ENCODE measurements at places on chromosomes 6 and 20. TPM values are rescaled to one million over a fixed set of nuclear protein-coding genes. Genes with fewer than 3 reads are reported as not detected.

DNA sequence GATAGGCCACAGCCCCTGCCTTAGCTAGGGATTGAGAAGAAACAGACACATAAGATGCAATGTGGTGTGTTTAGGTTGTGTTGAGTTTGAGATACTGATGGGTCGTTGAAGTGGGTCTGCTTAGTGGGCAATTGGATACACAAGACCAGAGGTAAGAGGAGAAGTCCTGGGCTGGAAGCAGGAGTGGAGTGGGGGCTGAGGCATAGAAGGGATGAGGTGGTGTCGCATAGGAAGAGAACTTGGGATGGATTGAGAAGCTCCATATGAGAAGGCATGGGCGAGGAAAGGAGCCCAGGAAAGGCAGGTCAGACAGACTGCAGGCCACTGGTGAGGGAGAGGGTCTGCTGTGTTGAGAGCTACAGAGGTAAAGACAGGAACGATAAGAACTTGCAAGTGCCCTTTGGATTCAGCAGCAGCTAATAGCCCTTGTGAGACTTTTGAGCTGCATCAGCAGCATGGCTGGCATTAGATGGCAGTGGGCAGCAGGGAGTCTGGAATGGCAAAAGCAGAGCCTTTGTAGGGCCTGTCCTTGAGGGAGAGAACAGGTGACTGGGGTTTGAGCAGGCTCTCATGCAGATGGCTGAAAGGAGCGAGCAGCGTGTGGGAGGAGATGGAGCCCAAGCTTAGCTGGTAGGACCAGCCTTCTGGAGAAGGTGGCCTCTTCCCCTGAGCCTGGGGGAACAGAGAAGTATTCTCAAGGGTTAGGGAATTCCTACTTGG lies 33.2 kb downstream of the PLCG1 start:
- peaks cover 2% of the 10 kb centered on the region for H3K4me1 ChIP-seq
- peak overlapping the region; percentile 44 for H3K27ac ChIP-seq
- no peaks in the 10 kb centered on the region for H3K36me3 ChIP-seq
- H3K27me3 ChIP-seq, result no peaks in the 10 kb centered on the region

DNA sequence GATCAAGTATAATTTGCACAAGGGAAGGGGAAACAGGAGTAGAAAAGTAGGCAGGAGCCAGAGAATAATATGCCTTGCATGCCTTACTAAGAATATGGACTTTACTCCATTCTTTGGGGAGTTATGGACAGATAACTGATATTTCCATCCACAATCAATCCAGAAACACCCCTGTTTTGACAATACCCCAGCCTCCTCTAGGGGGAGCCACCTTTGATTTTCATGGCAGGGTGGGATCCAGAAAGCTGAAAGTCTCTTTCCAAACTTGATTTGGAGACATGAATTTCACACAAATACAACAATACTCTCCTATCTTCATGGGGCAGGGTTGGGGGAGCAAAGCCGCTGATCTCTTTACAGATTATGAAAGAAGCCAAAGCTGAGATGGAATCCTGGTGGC lies 404.1 kb downstream of the FOXA2 start:
- no peak overlapping the region for H3K4me3 ChIP-seq
- H3K4me1 ChIP-seq, result no peaks in the 10 kb centered on the region
- DNase-seq, result no peak
- no peaks in the 10 kb centered on the region for H3K27me3 ChIP-seq

GRCh38 chr6:158661156-158661685 lies 11.4 kb downstream of the SYTL3 start:
- no peak for DNase-seq
- H3K4me1 ChIP-seq, result peaks cover 3% of the 10 kb centered on the region
- H3K27me3 ChIP-seq, result no peaks in the 10 kb centered on the region

- H3K27me3 ChIP-seq, result no peaks in the 10 kb centered on the region
- no peak overlapping the region for H3K27ac ChIP-seq
- DNase-seq, result no peak
- no peaks in the 10 kb centered on the region for H3K36me3 ChIP-seq
Observed at GRCh38 chr6:144588697-144589325, 303.7 kb downstream of the UTRN start.

- peaks cover 1% of the 10 kb centered on the region for H3K4me1 ChIP-seq
- no peak overlapping the region for H3K4me3 ChIP-seq
Observed at GRCh38 chr6:6760002-6760401, 171.5 kb downstream of the LY86 start.

DNA sequence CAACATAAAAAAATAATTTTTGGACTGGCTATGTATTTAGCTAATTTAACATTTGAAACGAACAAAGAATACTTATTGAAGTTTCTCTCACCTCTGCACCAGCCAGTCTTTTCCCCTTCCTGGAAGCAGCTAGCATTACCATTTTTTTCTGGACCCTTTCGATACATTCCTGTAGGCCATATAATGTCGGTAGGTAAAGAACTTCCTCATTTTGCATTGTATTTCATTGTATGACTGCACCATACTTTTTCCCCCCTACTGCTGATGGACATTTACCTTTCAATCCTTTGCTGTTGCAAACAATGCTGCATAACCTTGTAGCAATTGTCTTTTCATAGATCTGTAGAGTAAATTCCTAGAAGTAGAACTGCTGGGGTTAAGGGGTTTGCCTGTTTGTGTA lies 17.6 kb downstream of the CBFA2T2 start:
- peaks cover 4% of the 10 kb centered on the region for H3K4me1 ChIP-seq
- H3K4me3 ChIP-seq, result no peak overlapping the region
- no peaks in the 10 kb centered on the region for H3K36me3 ChIP-seq
- no peak overlapping the region for H3K27ac ChIP-seq
- no peaks in the 10 kb centered on the region for H3K27me3 ChIP-seq

DNA sequence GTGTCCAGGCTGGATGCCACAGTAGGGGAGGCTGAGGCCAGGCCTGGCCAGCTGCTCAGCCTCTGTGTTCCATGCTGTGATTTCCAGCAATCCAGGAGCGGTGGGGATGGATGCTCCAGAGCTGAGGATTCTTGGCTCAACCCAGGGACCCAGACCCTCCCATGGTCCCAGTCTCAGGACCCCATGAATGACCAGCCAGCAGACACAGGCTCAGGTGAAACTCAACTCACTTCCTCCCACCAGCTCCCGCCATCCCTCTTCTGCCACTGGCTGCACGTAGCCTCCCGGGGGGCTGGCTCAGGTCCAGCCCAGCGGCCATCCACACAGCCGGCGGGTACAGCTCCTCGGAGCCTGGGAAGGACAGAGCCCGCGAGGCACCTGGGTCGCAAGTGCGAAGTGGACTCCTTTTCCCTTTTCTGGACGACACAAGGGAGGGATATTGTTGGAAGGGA lies 54.5 kb upstream of the DACT2 start:
- no peak for DNase-seq
- no peaks in the 10 kb centered on the region for H3K27me3 ChIP-seq
- H3K4me1 ChIP-seq, result peaks cover 6% of the 10 kb centered on the region
- H3K27ac ChIP-seq, result no peak overlapping the region
- no peak overlapping the region for H3K4me3 ChIP-seq

- no peak overlapping the region for H3K4me3 ChIP-seq
- H3K36me3 ChIP-seq, result no peaks in the 10 kb centered on the region
- DNase-seq, result peak; percentile 58
- H3K4me1 ChIP-seq, result peaks cover 2% of the 10 kb centered on the region
Observed at GRCh38 chr6:157649311-157650260, 173.5 kb upstream of the SNX9 start.

DNA sequence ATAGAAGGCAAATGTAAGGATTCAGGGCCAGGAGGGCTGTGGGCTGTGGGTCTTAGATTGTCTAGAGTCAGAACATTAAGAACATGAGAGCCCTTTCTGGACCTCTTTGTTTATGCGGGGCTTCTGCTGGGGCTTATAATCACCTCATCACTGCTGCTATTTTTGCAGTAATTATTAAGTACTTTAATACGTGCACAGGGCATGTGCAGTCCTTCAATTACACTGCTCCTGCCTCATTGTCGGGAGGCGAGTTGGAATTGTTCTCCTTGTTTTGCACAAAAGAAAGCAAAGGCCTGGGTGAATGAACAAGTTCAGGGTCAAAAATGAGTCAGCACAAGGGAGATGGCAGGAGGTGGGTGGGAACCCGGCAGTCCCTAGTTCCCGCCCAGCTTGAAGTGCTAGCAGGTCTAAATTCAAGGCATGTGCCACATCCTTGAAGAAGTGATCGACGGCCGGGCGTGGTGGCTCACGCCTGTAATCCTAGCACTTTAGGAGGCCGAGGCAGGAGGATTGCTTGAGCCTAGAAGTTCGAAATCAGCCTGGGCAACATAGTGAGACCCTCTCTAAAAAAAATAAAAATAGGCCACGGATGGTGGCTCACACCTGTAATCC lies 34.4 kb upstream of the PTPN1 start:
- peaks cover 2% of the 10 kb centered on the region for H3K4me1 ChIP-seq
- no peak overlapping the region for H3K4me3 ChIP-seq
- DNase-seq, result peak; percentile 71
- no peaks in the 10 kb centered on the region for H3K36me3 ChIP-seq
- peak overlapping the region; percentile 79 for H3K27ac ChIP-seq
- no peaks in the 10 kb centered on the region for H3K27me3 ChIP-seq

DNA sequence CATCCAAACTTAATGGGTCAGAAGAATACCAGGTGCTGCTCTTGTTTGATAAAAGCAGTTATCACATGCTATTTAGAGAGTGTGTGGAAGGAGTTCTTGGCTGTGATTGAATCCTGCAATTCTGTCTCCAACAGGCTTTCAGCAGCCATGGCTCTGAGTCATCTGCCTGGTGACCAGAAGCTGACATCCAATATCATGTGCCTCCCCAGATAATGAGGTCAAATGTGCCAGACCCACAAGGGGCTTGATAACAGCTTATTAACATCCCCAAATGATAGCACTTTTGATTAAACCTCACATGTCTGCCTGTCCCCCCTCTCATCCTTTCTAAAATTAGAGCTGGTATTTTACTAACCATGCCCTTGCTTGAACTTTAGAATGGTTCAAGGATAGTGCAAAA lies 175.7 kb upstream of the PLN start:
- H3K4me1 ChIP-seq, result no peaks in the 10 kb centered on the region
- no peaks in the 10 kb centered on the region for H3K36me3 ChIP-seq
- H3K27me3 ChIP-seq, result no peaks in the 10 kb centered on the region
- no peak overlapping the region for H3K27ac ChIP-seq
- no peak overlapping the region for H3K4me3 ChIP-seq
- DNase-seq, result no peak

DNA sequence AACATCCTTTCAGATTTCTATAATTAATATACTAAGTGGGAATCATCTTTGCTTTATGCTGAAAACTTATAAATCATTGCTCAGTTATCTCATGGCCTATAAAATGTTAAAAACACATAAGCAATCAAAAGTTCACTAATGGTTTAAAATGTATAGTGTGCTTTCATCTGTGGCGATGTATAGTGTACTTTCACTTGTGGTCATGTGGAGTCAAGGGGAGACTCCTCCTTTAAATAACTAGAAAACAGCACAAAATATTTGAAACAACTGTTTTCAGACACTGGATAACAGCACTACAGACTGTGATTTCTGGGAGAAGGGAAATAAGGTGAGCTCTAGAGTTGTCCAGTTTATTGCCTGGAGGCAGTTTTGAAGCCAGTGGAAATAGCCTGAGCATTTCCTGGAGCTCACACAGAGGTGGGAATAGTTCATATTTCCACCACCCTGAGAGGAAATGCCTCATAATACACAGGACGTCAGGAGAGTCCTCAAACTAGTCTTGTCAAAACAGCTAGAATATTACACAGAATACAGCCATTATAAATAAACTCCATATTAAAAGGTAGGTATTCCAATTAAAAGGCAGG lies 89.4 kb downstream of the CEP162 start:
- no peak overlapping the region for H3K4me3 ChIP-seq
- no peaks in the 10 kb centered on the region for H3K36me3 ChIP-seq
- no peak for DNase-seq
- no peaks in the 10 kb centered on the region for H3K27me3 ChIP-seq
- no peak overlapping the region for H3K27ac ChIP-seq

GRCh38 chr6:64224819-64225218 lies 589.2 kb downstream of the PHF3 start:
- H3K27me3 ChIP-seq, result no peaks in the 10 kb centered on the region
- H3K4me1 ChIP-seq, result no peaks in the 10 kb centered on the region

DNA sequence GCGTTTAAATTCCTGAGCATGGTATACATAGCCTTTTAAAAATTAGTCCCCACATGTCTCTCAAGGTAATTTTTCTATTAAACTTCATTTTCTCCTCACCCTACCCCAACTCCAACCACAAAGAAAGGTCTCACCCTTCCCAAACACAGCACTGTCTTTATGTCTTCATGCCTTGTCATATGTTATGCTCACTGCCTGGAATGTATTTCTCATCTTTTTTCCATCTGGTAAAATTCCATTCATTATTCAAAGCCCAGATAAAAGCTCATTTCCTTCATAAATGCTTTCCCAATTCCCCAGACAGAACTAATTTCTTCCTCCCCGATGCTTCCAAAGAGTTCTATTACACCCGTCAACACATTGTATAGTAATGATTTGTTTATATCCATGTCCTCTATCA lies 302.0 kb downstream of the ALDH8A1 start:
- H3K36me3 ChIP-seq, result no peaks in the 10 kb centered on the region
- H3K27ac ChIP-seq, result no peak overlapping the region
- no peaks in the 10 kb centered on the region for H3K4me1 ChIP-seq

DNA sequence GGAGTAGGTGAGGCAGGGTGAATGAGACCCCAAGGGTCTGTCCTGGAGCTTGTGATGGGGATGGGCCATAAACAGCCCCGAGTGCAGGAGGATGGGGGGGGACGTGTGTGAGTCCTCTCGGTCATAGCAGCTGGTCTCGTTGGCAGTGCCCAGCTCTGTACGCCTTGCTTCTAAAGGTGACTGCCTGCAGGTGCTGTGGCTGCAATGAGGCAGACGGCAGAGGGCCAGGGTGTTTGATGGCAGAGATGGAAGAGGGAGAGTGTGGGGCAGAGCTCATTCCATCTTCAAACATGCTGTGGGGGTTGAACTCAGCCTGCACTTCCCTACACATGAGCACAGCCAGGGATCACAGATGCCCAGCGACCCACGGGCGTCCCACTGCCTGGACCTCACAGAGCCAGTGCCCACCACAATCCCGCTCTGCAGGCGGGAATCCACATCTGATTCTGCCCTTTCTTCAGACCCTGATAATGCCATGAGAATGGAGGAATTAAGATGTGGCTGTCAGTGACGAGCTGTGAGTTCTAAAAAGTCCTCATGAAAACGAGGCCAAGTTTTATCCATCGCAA lies 123.3 kb upstream of the CDH4 start:
- no peak overlapping the region for H3K27ac ChIP-seq
- H3K4me1 ChIP-seq, result no peaks in the 10 kb centered on the region
- no peaks in the 10 kb centered on the region for H3K36me3 ChIP-seq
- DNase-seq, result no peak

GRCh38 chr6:6695625-6696276 lies 107.2 kb downstream of the LY86 start:
- H3K27ac ChIP-seq, result peak overlapping the region; percentile 30
- H3K27me3 ChIP-seq, result no peaks in the 10 kb centered on the region
- peak overlapping the region; percentile 5 for H3K4me3 ChIP-seq
- H3K4me1 ChIP-seq, result peaks cover 34% of the 10 kb centered on the region

Gene GPRC6A
- total RNA-seq, result not detected

Gene SNAP91
- total RNA-seq, result 1.8 TPM

Gene HTR1B
- total RNA-seq, result not detected

Gene APCDD1L
- not detected for total RNA-seq

Gene C6orf52
- not detected for total RNA-seq

Gene NKX2-4
- total RNA-seq, result not detected

Gene FLRT3
- total RNA-seq, result 7.4 TPM

Gene PRKN
- total RNA-seq, result 15.0 TPM

Gene MOG
- total RNA-seq, result not detected

Gene OR2B6
- not detected for total RNA-seq

Data from ovary (tissue), 10 donors.